Hippocampal formation (tissue), 2 donors: ENCODE measurements at places on chromosomes 2 and 18.

GRCh38 chr2:16587601-16588000, 78.0 kb downstream of the CYRIA start:
- DNase-seq = no peak

GRCh38 chr2:63719052-63719451, 122.6 kb upstream of the UGP2 start:
- DNase-seq = no peak

DNA sequence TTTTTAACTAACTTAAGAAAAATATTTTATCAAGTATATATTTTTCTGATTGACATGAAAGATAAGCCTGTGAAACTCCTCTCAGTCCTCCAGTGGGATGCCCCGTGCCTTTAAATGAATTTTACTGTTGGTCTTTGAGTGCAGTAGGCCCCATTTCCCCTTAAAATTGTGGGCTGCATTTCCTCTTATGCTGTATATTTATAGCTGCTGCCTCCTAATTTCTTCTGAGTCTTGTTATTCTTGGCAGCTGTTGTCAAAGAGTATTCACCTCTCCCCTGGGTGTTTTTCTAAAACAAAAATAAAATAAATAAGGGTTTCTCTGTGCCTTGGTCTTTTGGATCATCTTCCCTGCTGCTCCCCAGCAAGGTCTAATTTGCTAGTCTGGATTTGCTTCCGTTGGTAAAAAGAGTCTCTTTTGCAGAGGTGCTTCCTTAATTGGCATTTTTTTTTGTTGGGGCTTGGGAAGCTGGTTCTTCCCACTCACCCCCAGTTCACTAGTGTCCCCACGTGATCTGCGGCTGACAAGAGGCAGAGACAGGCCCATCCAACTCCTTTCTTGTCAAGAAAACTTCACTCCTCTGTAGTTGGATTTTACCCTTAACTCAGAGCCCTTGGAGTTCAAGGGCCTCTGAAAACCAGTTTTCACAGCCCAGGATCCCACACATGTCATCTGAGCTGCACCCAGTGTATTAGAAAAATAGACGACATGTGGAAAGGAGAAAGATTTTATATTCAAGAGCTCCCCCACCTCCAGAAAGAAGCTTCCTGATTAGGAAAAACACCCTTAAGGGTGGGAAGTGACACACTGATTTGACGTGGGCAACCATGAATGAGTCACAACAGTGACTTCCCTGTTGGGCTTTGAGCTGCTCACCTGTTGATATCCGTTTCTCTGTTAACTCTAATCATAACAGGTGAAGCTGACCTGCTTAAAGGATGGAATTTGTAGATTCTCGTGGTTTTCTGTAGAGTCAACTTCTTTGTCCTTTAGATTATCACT, 431.5 kb downstream of the DCDC2C start:
- no peak for DNase-seq

GRCh38 chr2:96801786-96802595, 14.1 kb upstream of the CNNM3 start:
- no peak for DNase-seq

DNA sequence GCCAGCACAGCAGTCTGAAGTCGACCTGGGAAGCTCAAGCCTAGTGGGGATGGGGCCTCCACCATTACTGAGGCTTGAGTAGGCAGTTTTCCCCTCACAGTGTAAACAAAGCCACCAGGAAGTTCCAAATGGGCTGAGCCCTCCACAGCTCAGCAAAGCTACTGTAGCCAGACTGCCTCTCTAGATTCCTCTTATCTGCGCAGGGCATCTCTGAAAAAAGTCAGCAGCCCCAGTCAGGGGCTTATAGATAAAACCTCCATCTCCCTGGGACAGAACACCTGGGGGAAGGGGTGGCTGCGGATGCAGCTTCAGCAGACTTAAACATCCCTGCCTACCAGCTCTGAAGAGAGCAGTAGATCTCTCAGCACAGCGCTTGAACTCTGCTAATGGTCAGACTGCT, 218.4 kb upstream of the VRK2 start:
- DNase-seq = no peak

- no peak for DNase-seq
These were observed 2154.0 kb upstream of the PIK3C3 start for GRCh38 chr18:39801010-39801409.

DNA sequence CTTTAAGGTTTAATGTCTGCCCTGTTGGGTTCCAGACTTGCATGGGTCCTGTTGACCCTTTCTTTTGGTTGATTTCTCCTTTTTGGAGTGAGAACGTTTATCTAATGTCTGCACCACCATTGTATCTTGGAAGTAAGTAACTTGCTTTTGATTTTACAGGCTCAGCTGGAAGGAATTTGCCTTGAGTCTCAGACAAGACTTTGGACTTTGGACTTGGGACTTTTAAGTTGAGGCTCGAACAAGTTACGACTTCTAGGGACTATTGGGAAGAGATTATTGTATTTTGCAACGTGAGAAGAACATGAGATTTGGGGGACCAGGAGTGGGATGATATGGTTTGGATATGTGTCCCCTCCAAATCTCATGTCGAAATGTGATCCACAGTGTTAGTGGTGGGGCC, 267.7 kb downstream of the GLI2 start:
- DNase-seq = no peak

GRCh38 chr2:19702267-19702666, 199.5 kb downstream of the TTC32 start:
- no peak for DNase-seq

DNA sequence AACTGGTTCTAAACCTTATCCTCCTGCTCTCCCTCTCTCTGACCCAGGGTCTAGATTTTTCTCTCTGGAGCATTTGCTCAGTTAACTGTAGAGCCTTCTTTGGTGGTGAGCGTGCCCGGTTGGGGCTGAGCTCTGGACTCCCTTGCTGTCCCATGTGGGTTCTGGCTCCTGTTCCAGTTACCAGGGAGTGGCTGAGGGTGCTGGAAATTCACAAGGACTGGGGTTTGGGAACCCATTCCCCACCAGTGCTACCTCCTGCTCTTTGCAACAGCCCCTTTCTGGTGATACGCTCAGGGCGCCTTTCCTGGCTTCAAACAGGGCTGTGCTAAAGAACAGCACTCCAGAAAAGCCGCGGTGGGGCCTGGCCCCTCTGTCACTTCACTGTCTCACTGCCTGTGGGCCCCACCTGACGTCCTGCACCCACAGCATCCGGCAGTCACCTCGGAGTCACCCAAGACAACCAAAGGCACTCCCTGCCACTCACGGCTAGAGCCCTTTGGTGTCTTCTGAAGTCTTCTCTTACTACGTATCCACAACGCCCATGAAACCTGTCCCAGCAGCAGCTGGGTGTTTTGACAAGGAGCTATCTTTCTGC, 41.3 kb downstream of the CAPN13 start:
- no peak for DNase-seq

DNA sequence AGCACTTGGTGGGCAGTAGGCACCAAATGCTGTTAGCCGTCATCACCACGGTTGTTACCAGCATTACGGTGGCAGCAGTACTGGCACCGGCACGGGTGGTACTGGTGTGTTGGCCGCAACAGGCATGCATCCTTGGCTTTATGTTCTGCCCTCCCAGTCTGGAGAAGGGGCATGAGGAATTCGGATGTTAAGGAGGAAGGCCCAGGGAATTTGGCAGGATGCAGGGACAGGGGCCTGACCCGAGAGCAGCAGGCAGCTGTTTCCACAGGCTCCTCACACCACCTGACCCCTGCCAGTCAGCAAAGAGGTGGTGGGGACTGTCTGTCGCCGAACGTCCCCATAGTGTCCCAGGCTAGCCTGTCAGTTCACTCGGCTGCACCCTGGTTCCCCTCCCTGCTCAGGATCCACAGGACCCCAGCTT, 79.0 kb downstream of the EDAR start:
- no peak for DNase-seq

DNA sequence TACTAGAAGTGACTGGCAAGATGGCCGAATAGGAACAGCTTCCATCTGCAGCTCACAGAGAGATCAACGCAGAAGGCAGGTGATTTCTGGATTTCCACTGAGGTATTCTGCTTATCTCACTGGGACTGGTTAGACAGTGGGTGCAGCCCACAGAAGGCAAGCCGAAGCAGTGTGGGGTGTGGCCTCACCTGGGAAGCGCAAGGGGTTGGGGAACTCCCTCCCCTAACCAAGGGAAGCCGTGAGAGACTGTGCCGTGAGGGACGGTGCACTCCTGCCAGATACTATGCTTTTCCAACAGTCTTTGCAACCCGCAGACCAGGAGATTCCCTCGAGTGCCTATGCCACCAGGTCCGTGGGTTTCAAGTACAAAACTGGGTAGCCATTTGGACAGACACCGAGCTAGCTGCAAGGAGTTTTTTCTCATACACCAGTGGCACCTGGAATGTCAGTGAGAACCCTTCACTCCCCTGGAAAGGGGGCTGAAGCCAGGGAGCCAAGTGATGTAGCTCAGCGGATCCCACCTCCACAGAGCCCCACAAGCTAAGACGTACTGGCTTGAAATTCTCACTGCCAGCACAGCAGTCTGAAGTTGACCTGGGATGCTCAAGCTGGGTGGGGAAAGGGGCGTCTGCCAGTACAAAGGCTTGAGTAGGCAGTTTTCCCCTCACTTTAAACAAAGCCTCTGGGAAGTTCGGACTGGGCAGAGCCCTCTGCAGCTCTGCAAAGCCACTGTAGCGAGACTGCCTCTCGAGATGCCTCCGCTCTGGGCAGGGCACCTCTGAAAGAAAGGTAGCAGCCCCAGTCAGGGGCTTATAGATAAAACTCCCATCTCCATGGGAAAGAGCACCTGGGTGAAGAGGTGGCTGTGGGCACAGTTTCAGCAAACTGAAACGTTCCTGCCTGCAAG, 40.1 kb downstream of the PLEK start:
- DNase-seq = no peak

- no peak for DNase-seq
These were observed 278.3 kb downstream of the RBM43 start for GRCh38 chr2:150983314-150983897.

DNA sequence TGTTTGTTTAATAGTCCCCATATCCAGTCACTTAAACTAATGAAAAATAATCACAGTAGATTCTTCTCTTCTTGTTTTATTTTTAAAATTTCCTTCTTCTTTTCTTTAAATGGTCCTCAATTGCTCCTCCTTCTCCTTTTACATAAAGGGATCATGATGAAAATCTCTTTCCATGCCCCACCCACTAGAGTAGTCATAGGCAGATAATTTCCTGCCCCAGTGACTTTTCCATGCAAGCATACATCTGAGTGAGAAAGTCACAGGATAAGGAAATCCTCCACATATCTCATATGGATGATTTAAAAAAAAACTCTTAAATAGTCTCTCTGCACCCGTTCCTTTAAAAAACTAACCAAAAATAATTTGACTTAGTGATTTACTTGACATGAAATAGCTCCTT, 552.3 kb upstream of the SETBP1 start:
- no peak for DNase-seq

GRCh38 chr2:108632332-108633160, 86.7 kb upstream of the RANBP2 start:
- DNase-seq = no peak

GRCh38 chr2:69890881-69891280, 2.9 kb upstream of the SNRNP27 start:
- no peak for DNase-seq

GRCh38 chr2:219248845-219249202, 3.5 kb downstream of the STK16 start:
- no peak for DNase-seq

- no peak for DNase-seq
These were observed 133.1 kb downstream of the EIPR1 start for GRCh38 chr2:3244486-3244885.

GRCh38 chr2:393711-394696, 106.1 kb upstream of the ALKAL2 start:
- DNase-seq = peak; percentile 24

GRCh38 chr2:54809819-54810218, 86.4 kb downstream of the EML6 start:
- DNase-seq = no peak

- DNase-seq = no peak
These were observed 24.6 kb upstream of the KCMF1 start for GRCh38 chr2:84946204-84947009.

- DNase-seq = peak; percentile 59
These were observed 220.8 kb downstream of the GULP1 start for GRCh38 chr2:188512456-188512855.

- no peak for DNase-seq
These were observed 65.4 kb downstream of the PDE1A start for GRCh38 chr2:182361477-182361876.

- no peak for DNase-seq
These were observed 278.3 kb downstream of the TSN start for GRCh38 chr2:122033778-122034177.

DNA sequence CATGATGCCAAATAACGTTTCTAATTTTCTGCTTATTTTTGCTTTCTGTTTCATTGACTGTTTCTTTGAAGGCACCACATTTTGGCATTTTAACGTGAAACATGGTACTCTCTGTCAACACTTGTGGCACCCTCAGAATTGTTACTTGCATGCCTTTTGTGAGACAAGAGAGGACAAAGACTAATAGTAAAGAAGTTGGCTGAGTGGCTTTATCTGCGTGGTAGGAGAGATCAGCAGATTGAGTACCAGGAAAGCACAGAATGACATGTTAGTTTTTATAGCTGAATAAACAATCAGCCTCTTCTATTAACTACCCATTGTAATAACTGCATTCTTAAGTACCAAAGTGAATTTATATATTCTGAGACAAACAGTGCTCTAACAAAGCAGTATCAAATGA, 8.6 kb downstream of the ZNF638 start:
- no peak for DNase-seq

DNA sequence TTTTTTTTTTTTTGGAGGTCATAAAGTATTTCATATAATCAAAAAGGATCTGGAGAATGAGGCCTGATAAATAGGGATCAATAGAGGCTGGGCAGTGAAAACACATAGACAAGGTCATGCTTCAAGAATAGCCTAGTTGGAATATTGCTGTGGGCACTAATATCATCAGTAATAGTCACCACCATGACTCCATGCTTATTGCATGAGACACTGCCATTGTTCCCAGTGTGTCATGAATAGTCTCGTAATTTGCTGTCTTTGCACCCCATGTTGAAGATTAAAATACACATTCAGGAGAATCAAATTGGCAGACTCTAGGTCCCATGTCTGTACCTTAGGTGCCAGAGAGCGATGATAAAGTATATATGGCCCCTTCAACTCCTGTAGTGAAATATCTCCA, 10.3 kb downstream of the ASXL3 start:
- no peak for DNase-seq

GRCh38 chr2:43420389-43420801, 175.4 kb downstream of the THADA start:
- DNase-seq = no peak

- DNase-seq = peak; percentile 74
These were observed 60.0 kb downstream of the DOCK10 start for GRCh38 chr2:224982226-224982625.

GRCh38 chr2:128421861-128422311, 103.2 kb upstream of the HS6ST1 start:
- DNase-seq = no peak

DNA sequence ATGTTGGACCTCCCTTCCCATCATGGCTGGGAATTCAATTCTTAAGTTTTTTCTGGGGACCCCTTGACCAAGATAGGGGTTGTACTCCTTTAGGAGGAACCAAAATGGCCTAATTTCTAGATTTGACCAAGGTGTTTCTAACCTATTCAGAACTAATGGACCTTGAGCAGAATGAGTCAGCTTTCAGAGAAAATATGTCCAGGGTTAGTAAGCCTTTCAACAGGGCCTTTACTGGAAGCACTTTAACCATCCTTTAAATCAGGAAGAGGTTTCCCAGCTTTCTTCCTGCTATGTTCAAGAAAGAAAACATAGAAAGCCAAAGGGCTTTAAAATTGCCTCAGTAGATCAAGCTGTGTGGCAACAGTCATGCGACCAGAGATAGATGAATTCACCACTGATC, 1184.9 kb upstream of the ACVR2A start:
- no peak for DNase-seq
